ENCODE measurements at places on chromosomes 16 and 17. TPM values are rescaled to one million over a fixed set of nuclear protein-coding genes. Genes with fewer than 3 reads are reported as not detected.

- H3K36me3 ChIP-seq = no peaks in the 10 kb centered on the region
- H3K4me3 ChIP-seq = no peak overlapping the region
- no peak for DNase-seq
- no peaks in the 10 kb centered on the region for H3K4me1 ChIP-seq
- no peaks in the 10 kb centered on the region for H3K27me3 ChIP-seq
Measured at GRCh38 chr17:46023783-46024388, 24.8 kb downstream of the STH start.

- no peak overlapping the region for H3K27ac ChIP-seq
- no peaks in the 10 kb centered on the region for H3K27me3 ChIP-seq
- H3K4me3 ChIP-seq = no peak overlapping the region
- no peaks in the 10 kb centered on the region for H3K4me1 ChIP-seq
Measured at GRCh38 chr17:83195330-83196023, 116.1 kb downstream of the METRNL start.

DNA sequence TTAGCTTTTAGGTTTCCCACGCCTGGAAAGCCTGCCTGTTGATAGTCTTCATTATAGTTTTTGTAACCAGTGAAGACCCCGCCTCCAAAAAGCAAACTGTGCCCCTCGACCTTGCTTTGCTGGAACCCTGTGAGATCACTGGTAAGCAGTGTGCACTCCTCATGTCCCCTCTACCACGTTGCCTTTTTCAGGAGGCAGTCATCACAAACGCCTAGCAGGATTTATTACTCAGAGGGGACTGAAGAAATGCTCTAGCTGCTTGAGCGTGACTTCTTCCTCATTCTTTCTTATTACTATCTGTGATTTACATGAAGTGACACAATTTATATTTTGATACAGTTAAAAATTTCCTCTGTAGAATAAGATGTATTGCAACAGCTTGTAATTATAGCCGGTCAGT lies 6.5 kb upstream of the KRTAP3-1 start:
- no peak overlapping the region for H3K27ac ChIP-seq
- H3K27me3 ChIP-seq = no peaks in the 10 kb centered on the region
- no peak for DNase-seq
- H3K36me3 ChIP-seq = no peaks in the 10 kb centered on the region

DNA sequence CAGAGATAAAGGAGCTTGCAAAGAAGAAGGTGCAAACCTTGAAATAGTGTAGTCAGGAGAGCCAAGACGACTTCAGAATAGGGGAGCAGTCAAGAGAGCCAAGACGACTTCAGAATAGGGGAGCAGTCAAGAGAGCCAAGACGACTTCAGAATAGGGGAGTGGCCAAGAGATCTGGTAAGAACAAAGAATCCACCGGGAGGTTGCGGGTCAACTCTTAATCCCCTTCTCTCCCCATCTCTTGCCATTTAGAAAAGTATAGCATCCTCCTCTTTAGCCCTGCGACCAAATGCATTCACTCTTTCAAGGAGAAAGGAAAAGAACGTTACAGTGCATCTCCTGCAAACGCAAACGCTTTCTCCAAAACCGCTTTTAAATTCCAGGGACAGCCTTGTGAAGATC lies 713 bp downstream of the KNOP1 start:
- no peaks in the 10 kb centered on the region for H3K27me3 ChIP-seq
- H3K27ac ChIP-seq = peak overlapping the region; percentile 81
- peak overlapping the region; percentile 68 for H3K4me3 ChIP-seq
- no peak for DNase-seq
- H3K36me3 ChIP-seq = no peaks in the 10 kb centered on the region

DNA sequence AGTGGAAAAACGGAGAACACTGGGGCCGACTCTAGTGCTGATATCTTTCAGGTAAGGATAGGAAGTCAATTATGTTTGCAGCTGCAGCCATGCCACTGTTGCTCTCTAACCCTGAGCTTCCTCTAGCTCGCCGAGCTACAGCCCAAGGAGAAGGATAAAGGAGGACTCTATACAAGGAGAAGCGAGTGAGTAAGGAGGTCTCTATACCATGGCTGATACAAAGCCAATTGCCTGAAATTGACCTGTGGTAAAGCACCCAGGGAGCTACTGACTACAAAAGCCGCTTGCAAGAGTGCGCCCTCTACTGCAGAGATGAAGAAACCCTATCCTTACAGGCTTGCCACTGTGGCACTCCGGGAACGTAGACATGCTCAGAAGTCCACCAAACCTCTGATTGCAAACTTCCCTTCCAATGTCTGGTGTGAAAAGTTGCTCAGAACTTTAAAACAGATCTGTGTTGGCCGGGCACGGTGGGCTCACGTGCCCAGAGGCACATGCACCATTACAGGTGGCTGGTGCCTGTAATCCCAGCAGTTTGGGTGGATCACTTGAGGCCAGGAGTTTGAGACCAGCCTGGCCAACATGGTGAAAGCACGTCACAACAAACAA lies 10.8 kb upstream of the SLC46A1 start:
- no peaks in the 10 kb centered on the region for H3K4me1 ChIP-seq
- no peak overlapping the region for H3K27ac ChIP-seq
- DNase-seq = peak; percentile 61
- H3K4me3 ChIP-seq = no peak overlapping the region

- no peaks in the 10 kb centered on the region for H3K27me3 ChIP-seq
- no peak overlapping the region for H3K4me3 ChIP-seq
- H3K4me1 ChIP-seq = no peaks in the 10 kb centered on the region
- H3K36me3 ChIP-seq = no peaks in the 10 kb centered on the region
Measured at GRCh38 chr16:73389085-73389484, 341.2 kb upstream of the ZFHX3 start.

- H3K36me3 ChIP-seq = no peaks in the 10 kb centered on the region
- H3K27ac ChIP-seq = no peak overlapping the region
- H3K4me1 ChIP-seq = peaks cover 4% of the 10 kb centered on the region
- DNase-seq = peak; percentile 68
Measured at GRCh38 chr16:56193951-56194726, 2.9 kb downstream of the GNAO1 start.

The UBALD1 gene
- total RNA-seq = 43.8 TPM

The PRSS27 gene
- total RNA-seq = 0.60 TPM

The MLX gene
- 40.9 TPM for total RNA-seq

The KRTAP3-3 gene
- total RNA-seq = not detected

Data from endothelial cell of umbilical vein (primary cell).